Activated CD8-positive, alpha-beta memory T cell treated with anti-CD3 and anti-CD28 coated beads, Interleukin-2, amount 10 ng/mL, durations not matched to agents 7 days and 5 days (primary cell): ENCODE measurements at places on chromosomes 16 and 17. TPM values are rescaled to one million over a fixed set of nuclear protein-coding genes. Genes with fewer than 3 reads are reported as not detected.

DNA sequence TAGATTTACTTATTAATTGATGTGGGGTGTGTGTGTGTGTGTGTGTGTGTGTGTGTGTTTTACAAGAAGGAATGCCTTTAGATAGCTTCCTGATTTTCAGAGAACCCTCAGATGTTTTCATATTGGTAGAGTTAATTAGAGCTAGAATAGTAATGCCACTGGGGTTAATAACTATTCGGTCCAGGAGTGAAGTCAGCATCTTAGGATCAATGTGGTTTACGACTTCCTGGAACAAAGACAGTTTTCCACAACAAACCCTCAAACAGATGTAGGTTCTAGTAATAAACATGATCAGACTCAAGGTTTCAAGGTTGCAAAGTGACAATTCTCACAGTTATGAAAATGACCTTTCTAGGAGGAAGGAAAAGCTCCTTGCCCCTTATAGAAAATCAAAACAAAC is 12.2 kb upstream of the SLC52A1 start:
- no peak for DNase-seq

GRCh38 chr16:19382084-19382801 is 35.4 kb upstream of the TMC5 start:
- no peak for DNase-seq

- DNase-seq: no peak
Measured at GRCh38 chr16:58584831-58585505, 44.7 kb downstream of the CNOT1 start.

DNA sequence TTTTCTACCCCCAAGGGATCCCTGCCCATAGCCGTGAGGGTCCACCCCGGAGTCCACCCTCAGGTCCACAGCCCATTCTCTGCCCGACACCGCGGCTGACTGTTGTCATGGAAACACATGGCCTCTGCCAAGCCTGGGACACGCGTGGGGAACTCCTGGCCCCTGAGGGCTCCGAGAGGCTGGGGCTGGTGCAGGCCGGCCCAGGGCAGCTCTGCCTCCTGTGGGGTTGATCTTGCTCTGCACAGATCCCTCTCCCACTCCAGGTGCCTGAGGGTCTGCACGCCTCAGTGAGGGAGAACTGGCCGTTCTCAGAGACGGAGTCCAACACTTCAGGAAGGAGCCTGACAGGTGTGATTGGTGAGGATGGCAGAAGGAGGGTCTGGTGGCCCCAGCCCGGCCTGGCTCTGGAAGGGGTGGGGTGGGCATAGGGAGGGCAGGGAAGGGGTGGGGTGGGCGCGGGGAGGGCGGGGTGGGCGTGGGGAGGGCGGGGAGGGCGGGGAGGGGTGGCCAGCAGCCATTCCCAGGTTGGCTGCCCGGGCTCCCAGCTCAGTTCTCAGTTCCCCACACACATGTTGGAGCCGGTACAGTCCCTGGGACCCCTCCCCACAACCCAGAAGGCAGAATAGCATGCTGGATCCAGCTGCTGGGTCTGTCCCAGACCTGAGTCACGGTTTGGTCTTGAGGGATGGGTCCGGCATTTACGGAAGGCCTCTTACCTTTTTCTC is 6.4 kb downstream of the MRPL28 start:
- peak; percentile 39 for DNase-seq

GRCh38 chr16:76756423-76756822 is 434.6 kb upstream of the MON1B start:
- no peak for DNase-seq

- DNase-seq: no peak
Measured at GRCh38 chr17:60224064-60224463, 74.3 kb downstream of the CA4 start.

GRCh38 chr16:369866-370436 is 387 bp downstream of the MRPL28 start:
- DNase-seq: no peak

DNA sequence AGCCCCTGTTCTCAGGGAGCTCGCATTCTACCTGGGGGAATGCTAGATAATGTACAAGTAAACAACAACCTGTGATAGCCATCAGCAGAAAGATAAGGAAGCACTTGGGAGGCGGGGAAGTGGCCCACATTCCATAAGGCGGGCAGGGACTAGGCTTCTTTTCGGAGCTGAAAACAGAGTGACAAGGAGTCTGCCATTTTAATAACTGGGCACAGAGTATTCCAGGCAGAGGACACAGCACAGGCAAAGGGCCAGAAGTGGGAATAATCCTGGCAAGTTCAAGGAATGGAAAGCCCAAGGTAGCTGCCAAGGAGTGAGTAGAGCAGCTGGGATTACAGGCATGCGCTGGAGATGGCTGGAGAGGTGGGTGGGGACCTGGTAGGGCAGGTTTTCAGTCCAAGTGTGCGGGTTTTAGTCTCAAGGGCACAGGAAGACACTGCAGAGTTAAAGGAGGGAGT is 24.3 kb downstream of the USP43 start:
- no peak for DNase-seq

DNA sequence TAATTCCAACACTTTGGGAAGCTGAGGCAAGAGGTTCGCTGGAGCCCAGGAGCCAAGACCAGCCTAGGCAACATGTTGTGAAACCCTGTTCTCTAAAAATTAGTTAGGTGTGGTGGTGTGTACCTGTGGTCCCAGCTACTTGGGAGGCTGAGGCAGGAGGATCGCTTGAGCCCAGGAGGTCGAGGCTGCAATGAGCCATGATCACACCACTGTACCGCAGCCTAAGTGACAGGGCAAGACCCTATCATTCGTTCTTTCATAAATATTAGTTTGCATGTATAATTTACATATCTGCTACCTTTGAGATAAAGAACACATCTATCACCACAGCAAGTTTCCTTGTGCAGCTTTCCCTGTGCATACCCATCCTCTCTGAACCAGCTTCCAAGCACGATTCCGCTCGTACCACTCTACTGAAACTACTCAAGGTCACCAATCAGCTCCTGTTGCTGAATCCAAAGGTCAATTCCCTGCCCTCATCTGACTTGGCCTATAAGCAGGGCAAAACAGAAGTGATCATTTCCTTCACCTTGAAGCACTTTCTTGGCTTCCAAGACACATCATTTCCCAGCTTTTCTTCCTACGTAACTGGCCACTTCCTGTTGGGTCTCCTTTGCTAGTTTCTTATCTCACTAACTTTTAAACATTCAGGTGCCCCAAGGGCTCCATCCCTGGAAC is 49.1 kb downstream of the GRB2 start:
- no peak for DNase-seq

DNA sequence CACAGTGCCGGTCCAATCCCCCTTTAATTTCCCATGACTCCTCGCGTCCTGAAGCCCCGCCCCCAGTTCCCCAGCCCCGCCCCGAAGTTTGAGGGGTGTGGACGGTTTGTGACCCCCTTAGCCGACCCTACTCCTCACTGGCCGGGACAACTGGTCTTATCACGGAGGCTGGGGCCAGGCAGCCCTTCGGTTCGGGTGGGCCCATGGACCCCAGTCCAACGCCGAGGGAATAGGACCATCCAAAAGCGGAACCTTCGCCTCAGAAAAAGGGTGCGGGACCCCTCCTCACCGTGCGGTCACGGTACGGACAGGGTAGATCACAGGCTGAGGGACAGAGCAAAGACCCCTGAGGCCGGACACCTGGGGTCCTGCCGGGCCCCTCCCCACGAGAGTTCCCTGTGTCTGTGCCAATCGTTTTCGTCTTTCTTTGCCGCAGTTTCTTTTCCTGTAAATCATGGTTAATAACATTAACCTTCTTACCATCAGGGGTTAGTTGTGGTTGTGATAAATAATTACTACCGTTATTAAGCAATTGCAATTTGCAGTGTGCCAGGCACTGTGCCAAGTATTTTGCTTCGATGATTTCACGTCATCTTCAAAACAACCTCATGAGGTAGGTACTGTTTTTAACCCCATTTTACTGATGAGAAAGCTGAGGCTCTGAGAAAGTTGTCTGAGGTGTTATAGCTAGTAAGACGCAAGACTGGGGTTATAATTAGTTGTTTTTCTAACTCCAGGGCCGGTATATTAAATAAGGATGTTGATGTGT is 543 bp downstream of the TMUB2 start:
- DNase-seq: no peak

GRCh38 chr16:78894886-78895285 is 705.7 kb downstream of the MAF start:
- no peak for DNase-seq

GRCh38 chr16:89412811-89413210 is 77.5 kb downstream of the ANKRD11 start:
- no peak for DNase-seq

DNA sequence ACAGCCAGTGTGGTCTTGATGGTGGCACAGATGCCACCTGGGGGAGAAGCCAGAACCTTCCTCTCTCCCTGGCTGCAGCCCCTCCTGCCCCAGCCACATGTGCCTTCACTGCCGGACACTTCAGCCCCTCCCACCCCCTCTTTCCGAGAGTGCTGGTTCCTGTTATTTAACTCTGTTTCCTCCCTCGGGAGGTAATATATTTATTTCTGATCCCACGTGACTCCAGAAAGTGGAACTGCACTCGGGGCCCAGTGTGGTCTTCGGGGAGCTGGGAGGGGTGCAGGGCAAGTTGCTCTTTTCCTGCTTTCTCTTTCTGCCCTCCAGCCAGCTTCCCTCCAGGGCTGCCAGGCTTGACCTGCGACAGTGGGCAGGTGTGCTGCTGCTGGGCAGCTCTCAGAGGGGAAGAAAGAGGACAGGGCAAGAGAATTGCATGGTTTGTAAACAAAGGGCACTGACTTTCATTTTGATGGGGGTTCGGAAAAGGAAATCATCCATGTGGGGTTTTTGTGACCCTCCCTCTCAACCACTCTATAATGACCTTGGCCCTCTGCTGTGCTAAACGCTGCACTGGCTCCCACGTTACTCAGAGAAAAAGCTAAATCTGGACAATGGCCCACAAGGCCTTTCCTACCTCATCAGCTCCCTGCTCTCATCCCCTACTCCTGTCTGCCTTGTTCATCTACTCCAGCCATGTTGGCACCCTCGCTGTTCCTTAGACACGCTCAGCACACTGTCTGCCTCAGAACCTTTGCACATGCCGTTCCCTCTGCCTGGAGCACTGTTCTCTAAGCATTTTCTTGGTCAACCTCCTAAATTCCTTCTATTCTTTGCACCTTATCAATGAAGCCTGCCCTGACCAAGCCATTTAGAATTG is 8.2 kb upstream of the CIITA start:
- no peak for DNase-seq

GRCh38 chr17:19242926-19243325 is 5.8 kb downstream of the EPN2 start:
- DNase-seq: no peak

DNA sequence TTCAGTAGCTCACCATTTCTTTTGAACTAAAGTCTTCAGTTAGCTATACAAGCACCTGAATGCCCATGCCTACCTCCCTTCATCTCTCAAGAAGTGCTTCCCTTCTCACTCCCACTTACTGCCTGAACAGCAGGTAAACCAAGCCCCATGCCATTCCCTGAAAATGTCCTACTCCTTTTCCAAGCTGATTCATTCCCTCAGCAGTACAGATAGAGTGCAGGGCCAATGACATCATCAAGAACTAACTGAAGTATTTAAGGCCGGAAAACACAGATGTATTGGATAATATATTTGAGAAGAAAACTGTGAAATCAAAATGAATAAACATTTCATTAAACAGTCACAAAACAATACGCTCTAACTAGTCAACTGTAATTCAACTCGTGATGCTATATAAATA is 478.8 kb upstream of the CDH11 start:
- DNase-seq: no peak

- peak; percentile 82 for DNase-seq
Measured at GRCh38 chr17:13594762-13595598, 6.7 kb downstream of the HS3ST3A1 start.

RAI1 gene
- total RNA-seq: 24.4 TPM

AXIN1 gene
- 25.7 TPM for total RNA-seq

TMEM97 gene
- total RNA-seq: 26.2 TPM

RDM1 gene
- 18.5 TPM for total RNA-seq
